Smooth muscle cell of the umbilical artery (primary cell): ENCODE measurements at places on chromosomes 11 and 22. TPM values are rescaled to one million over a fixed set of nuclear protein-coding genes. Genes with fewer than 3 reads are reported as not detected.

KRTAP5-9 gene
- total RNA-seq: not detected in 2 replicates

LMNTD2 gene
- 0.30 and 0.60 TPM in 2 replicates for total RNA-seq

TSKU gene
- 21.4 and 28.6 TPM in 2 replicates for total RNA-seq

YAP1 gene
- 139 and 154 TPM in 2 replicates for total RNA-seq

PHF21B gene
- not detected in 2 replicates for total RNA-seq

CNTN5 gene
- 0.55 and 1.5 TPM in 2 replicates for total RNA-seq

GP1BB gene
- 1.8 and 2.1 TPM in 2 replicates for total RNA-seq

OSM gene
- not detected in 2 replicates for total RNA-seq

MPPED2 gene
- not detected in 2 replicates for total RNA-seq

GAS2L1 gene
- total RNA-seq: 7.4 and 17.1 TPM in 2 replicates

LINC01488 gene
- total RNA-seq: not detected in 2 replicates

SCN4B gene
- total RNA-seq: under 0.01 and 0.09 TPM in 2 replicates

OR52N4 gene
- not detected in 2 replicates for total RNA-seq

PDXP gene
- 13.7 and 15.0 TPM in 2 replicates for total RNA-seq

OR51S1 gene
- total RNA-seq: not detected in 2 replicates

TMEM86A gene
- 1.3 and 1.8 TPM in 2 replicates for total RNA-seq

CCDC116 gene
- under 0.01 and 0.18 TPM in 2 replicates for total RNA-seq

JRKL gene
- 17.8 and 26.3 TPM in 2 replicates for total RNA-seq
